GM19239 (cell line): ENCODE measurements at places on chromosomes 13 and 19.

GRCh38 chr19:38557205-38557799, 60.5 kb downstream of the MAP4K1 start:
- no peak for DNase-seq

DNA sequence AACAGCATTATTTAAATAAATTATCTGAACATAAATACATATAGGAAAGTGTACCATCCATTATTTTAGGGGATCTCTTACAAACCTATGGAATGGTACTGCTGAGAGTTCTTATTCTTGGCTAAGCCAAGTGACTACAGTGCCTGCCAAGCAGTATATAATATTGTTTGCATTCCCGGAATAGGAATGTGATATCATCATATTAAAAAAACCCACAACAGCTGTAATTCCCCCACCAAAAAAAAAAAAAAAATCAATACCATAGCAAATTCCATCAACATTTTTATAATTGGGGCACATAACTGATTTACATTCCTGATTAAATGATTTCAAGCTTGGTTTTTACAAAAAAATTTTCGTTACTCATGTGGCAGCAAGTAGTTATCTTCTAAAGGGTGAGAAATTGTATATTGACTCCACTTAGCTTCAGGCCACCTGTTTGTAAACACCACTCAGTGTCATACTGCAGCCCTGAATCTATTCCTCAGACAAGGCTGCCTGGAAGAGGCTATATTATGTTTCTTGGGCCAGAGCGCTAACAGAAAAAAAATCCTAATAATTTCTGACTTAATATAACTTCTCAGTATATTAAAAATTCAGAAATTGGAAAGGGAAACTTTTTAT, 278.1 kb downstream of the DNAJC15 start:
- no peak for DNase-seq

DNA sequence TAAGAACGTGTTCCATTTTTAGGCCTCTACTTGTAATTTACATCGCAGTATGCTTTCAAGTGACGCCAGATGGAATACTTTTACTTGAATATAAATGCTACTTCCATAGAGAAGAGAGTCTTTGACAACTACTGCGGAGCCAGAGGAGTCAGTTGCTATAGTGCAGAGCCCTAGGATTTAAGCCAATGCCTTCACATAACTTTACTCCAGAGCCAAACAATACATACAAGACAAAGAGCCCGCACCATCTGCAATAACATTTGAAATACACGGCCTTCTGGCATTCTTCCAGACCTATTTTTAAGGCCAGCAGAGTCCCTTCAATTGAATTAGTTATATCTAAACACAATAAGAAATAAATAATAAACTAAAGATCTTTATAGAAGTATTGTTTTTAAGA, 59.4 kb downstream of the XPO4 start:
- no peak for DNase-seq

DNA sequence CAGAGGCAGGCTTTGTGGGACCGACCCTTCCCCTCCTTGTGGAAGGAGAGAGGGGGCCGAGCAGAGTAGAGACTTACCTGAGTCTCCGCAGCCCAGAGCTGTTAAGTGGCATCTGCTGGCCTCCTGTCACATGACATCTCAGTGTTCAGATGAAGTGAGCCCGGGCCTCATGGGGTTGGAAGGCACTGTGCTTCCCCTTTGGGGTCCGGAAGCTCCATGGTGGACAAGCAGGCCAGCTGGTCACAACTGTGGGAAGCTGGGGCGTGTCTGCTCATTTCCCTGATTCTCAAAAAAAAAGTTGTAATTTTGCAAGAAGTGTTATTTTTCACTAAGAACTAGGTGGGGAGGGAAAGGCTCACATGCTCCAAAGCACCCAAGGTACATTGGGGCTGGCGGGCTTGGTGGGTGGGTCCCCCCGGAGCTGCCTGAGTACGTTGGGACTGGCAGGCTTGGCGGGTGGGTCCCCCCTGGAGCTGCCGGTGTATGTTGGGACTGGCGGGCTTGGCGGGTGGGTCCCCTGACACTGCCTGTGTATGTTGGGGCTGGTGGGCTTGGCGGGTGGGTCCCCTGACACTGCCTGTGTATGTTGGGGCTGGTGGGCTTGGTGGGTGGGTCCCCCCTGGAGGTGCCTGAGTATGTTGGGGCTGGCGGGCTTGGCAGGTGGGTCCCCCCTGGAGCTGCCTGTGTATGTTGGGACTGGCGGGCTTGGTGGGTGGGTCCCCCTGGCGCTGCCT, 18.2 kb upstream of the DCUN1D2 start:
- DNase-seq, result no peak

DNA sequence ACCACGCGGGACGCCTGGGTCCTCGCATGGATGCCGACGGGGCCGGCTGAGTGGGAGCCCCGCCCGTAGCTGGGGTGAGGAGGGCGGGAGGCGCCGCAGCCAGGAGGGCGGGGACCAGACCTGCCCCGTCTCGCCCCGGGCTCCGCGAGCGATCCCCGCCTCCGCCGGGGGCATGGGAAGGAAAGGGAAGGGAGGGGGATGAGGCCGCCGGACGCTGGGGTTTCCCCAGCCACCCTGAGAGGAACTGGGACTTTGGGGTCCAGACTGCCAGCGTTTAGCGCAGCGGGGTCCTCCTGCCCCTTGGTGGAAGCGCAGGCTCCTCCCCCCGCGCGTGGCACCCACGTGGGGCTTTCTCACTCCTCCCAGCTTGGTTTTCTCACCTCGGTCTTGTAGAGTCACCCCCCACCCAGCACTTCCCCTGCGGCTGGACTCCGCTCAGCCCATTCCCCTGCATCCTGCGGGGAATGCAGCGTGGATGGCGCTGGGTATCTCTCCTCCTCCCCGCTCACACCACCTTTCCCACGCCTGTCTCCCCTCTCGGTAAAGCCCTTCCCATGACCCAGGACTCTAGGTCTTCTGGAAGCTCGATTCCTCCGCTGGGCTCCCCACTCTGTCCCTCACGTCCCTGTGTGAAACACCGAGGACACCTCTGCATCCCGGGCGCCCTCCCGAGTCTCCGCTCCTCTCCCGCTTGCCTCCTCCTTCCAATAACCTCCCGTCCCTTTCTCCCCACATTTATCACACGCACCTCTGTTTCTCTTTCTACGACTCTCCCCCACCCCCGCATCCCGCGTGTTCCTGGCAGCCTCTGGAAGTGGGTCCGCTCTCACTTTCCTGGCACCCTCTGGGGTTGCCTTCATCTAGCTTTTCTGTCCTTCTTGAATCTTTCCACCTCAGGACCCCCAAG, 2.1 kb downstream of the TGFB1 start:
- peak; percentile 78 for DNase-seq

DNA sequence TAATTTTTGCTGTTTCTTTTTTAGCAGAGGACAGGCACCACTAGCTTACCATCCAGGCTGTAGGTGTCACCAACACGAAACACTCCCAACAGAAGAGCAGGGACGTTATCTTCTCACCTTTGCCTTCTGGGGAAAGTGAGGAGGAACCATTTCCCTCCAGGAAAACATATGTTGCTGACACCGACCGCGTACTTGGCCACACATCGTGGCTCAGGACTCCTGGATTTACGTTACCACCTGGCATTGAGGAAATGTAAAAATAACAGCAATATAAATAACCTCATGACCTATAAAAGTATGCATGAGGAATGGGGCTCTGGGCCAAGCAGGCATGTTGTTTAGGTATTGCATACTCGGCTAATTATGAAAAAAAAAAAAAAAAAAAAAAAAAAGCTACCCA, 525.1 kb downstream of the MYO16 start:
- no peak for DNase-seq

- no peak for DNase-seq
These were observed 57.2 kb downstream of the SPATA13 start for GRCh38 chr13:24217601-24218281.

- no peak for DNase-seq
These were observed 33.2 kb downstream of the DPF1 start for GRCh38 chr19:38190793-38191192.

DNA sequence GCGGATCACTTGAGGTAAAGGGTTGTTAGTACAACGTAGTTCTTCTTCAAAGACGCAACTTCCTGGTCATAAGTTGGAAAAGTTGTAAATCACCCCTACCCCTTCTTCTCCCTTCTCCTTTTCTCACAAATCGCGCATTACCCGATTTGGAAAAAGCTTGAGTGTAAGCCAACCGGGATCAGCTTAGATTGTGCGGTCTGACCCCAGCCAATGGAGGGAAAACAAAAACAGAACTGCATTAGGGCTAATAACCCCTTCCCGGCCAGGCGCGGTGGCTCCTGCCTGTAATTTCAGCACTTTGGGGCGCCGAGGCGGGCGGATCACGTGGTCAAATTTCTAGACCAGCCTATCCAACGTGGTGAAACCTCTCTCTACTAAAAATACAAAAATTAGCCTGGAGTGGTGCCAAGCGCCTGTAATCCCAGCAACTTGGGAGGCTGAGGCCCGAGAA, 806 bp downstream of the ZNF90 start:
- no peak for DNase-seq

DNA sequence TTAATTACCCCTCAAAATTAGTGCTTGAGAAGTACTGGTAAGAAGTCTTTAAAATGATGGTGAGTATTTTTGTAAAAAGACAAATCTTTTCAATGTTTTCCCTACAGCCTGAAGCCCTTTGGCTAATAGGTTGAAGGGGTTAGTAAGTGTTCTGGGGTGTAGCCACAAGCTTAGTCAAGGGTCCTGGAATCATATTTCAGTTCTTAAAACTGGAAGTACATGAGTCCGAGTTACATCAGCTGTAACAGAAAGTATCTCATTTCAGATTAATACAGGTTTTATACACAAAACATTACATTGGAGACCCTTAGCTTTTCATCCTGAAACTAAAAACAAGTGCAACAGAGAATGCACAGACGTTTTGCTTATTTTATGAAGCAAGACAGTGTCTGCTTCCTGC, 52.7 kb upstream of the TEX29 start:
- no peak for DNase-seq

- no peak for DNase-seq
These were observed 6.3 kb upstream of the GPR183 start for GRCh38 chr13:99313501-99313900.

- DNase-seq, result no peak
These were observed 391 bp downstream of the ZNF761 start for GRCh38 chr19:53432088-53432661.

DNA sequence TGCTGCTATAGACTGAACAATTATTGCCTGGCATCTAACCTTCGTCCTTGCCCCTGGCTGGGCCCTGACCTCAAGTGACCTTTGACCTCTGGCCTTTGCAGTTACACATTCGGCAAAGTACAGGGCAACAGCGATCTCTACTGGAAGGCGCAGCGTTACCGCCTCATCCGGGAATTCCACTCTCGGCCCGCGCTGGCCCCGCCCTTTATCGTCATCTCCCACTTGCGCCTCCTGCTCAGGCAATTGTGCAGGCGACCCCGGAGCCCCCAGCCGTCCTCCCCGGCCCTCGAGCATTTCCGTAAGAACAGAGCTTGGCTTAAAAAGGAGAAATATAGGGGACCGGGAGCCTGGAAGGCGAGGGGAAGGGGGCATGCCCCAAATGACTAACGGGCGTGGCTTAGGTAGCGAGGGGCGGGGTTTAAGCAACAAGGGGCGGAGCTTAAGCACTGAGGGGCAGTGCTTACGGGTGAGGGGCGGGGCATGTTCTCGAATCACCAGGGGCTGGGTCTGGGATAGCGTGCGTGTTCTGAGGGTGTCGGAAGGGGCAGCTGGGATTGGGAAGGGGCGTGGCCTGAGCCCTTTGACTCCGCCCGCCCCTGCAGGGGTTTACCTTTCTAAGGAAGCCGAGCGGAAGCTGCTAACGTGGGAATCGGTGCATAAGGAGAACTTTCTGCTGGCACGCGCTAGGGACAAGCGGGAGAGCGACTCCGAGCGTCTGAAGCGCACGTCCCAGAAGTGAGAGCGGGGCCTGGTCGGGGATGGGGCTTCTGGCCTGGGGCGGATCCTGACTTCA, 52.7 kb downstream of the TRPM4 start:
- DNase-seq, result no peak

- peak; percentile 12 for DNase-seq
These were observed 493 bp upstream of the LHFPL6 start for GRCh38 chr13:39603424-39603947.

DNA sequence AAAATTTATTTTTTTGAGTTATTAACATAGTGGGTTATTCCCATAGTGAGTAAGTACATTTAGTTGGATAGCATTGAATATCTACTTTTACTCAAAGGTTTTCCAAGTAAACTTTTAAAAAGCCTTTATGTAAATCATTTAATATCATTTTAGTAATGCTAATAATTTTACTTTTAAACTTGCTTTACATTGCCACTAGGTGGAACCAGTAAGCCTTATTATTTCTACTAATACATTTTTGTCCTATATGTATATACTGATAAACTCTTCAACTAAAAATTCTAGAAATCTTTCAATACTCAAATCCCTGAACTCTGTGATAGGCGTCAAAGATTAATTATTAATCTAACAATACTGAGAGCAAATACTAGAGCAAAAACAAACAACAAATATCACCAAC, 1709.2 kb upstream of the PCDH20 start:
- DNase-seq, result no peak

- no peak for DNase-seq
These were observed 135.6 kb upstream of the KL start for GRCh38 chr13:32880636-32881035.

DNA sequence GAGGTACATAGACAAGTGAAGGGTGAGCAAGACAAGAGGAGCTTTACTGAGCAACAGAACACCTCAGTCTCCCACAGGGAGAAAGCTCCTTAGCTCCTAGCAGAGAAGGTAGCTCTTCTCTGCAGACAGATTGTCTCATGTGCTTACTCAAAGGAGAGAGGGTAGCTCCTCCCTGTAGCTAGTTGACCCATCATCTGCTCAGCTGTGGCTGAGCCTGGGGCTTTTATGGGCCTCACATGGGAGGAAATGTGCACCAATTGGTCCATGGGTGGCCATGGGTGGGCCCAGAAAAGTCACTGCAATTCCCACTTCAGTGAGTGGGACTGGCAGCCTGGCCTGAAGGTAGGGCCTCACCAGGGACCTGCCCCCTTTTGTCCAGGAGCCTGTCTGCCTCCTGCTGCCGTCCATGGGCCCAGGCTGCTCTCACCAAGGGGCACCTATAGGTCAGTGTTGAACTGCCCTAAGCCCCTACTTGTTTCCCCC, 246.2 kb downstream of the GPC6 start:
- DNase-seq, result no peak

GRCh38 chr19:1122021-1122971, 18.5 kb downstream of the GPX4 start:
- DNase-seq, result no peak

GRCh38 chr13:77185721-77186120, 141.2 kb downstream of the MYCBP2 start:
- DNase-seq, result no peak

GRCh38 chr13:93262729-93263345, 36.2 kb downstream of the GPC6 start:
- DNase-seq, result no peak

DNA sequence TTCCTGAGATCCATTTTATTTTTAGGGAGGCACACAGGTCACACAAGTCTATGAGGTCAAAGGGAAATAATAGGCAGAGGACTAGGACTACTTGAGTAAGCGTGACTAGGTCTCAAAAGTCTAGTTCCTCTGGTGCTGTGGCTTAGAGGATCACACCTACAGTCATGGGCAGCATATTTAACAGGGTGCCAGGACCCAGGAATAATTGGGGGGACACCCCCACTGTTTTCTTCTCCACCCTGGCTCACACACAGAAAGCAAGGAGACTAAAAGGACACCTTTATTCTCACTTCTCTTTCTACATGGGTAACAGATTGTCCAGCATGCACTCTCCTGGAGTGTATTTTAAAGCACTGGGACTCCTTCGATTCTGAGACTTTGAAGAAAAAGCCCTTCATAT, 26.2 kb downstream of the OXGR1 start:
- DNase-seq, result no peak

GRCh38 chr19:51514866-51515481, 13.4 kb upstream of the SIGLEC12 start:
- peak; percentile 43 for DNase-seq

- DNase-seq, result no peak
These were observed 56.3 kb downstream of the PSG3 start for GRCh38 chr19:42683917-42684513.
